ENCODE measurements at places on chromosomes 16 and 17. TPM values are rescaled to one million over a fixed set of nuclear protein-coding genes. Genes with fewer than 3 reads are reported as not detected.

GRCh38 chr17:73614256-73614655 is 30.0 kb downstream of the SDK2 start:
- H3K36me3 ChIP-seq, result no peaks in the 10 kb centered on the region
- H3K4me3 ChIP-seq, result no peak overlapping the region
- no peak overlapping the region for H3K27ac ChIP-seq
- H3K27me3 ChIP-seq, result peaks cover 1% of the 10 kb centered on the region

Gene CLDN7
- total RNA-seq, result 0.15 TPM

GRCh38 chr16:20676268-20676825 is 21.1 kb downstream of the ACSM1 start:
- no peak for DNase-seq
- H3K36me3 ChIP-seq, result no peaks in the 10 kb centered on the region
- H3K4me3 ChIP-seq, result no peak overlapping the region
- H3K4me1 ChIP-seq, result peaks cover 18% of the 10 kb centered on the region

DNA sequence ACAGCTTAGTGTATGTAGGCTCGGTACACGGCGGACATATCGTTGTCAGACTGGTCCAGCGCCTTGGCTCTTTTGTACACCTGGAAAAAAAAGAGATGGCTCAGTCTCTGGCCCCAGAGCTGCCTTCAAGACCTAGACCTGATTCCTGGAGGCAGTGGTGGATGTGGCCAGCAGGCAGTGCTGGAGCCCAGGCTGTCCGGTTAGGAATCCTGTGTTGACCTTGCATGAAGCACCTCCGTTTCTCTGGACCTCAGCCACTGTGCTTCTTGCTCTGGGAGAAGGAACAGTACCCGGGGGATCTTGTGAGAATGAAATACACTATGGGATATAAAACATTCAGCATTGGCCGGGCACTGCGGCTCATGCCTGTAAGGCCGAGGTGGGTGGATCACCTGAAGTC is 2.8 kb upstream of the ROGDI start:
- H3K4me1 ChIP-seq, result peaks cover 23% of the 10 kb centered on the region
- H3K27me3 ChIP-seq, result no peaks in the 10 kb centered on the region
- DNase-seq, result no peak
- peaks cover 27% of the 10 kb centered on the region for H3K36me3 ChIP-seq
- H3K4me3 ChIP-seq, result no peak overlapping the region
- H3K27ac ChIP-seq, result no peak overlapping the region

Gene OVCA2
- total RNA-seq, result 45.4 TPM

Gene ASGR1
- total RNA-seq, result 0.73 TPM

DNA sequence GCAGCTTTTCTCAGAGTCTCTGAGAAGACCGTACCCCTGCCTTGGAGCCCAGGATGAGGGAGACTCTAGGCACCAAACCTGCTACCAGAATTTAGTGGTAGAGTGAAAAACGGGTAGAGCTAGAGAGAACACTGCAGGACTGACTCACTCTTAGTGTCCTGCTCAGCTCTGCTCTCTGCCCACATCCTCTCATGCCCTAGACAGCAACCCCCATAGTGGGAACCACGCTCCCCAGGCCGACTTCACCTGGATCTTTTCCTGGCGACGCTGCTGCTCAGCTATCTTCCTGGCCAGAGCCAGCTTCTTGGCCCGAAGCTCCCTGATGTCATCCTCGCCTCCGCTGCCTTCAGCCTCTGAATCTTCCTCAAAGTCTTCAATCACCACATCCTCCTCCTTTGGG is 26.7 kb downstream of the HIC1 start:
- DNase-seq, result no peak
- no peak overlapping the region for H3K27ac ChIP-seq
- no peaks in the 10 kb centered on the region for H3K27me3 ChIP-seq
- H3K4me1 ChIP-seq, result peaks cover 56% of the 10 kb centered on the region

Gene NOS2
- not detected for total RNA-seq

DNA sequence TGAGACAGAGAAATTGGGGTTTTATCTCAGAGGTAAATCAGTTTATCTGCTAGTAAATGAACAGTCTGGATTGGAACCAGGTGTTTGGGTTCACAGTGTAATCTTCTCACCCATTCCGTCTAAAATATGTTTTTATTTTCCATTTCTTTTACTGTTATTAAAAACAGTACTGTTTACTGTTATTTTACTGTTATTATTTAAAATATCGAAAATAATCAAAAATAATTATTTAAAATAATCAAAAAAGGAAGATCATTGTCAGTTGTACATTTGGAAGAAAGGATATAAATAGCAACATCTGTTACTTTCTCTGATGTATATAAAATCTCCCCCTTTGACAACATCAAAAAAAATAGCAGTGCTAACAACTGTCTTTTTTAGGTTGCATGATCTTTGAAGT is 11.5 kb downstream of the NUP93 start:
- peaks cover 9% of the 10 kb centered on the region for H3K4me1 ChIP-seq
- H3K27me3 ChIP-seq, result no peaks in the 10 kb centered on the region
- no peak for DNase-seq

DNA sequence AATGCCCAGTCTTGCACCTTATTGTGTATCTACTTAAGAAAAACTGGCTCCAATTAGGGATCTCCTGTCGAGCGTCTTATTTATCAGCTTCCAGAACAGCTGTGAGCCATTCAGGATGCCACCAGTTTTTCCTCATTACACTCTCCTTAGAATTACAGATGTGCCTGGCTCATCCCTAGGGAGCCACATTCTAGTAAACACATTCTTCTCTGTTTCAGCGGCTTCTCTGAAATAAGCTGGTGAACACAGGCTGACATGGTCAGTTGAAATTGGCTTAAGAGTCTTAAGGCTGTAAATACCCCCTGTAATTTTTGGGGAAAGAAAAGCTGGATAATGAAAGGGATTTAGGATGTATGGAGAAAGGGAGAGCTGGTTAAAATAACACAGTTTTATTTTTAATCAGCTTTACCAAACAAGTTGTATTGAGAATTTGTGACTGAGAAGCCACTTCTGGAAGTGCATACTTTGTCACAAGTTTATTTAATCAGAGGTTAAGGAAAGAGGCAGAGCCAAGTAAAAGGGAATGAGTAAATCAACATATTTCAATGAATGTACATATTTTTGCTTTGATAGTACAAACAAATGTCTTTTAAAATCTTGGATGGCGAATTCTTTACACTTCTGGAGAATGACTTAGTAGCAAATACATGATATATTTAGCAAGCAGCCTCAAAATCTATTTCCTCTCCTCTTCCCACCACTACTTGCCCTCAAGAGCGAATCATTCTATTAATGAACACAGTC is 562.0 kb upstream of the GOT2 start:
- DNase-seq, result no peak
- H3K4me1 ChIP-seq, result no peaks in the 10 kb centered on the region
- no peak overlapping the region for H3K4me3 ChIP-seq
- no peaks in the 10 kb centered on the region for H3K36me3 ChIP-seq
- H3K27ac ChIP-seq, result no peak overlapping the region

GRCh38 chr16:9139965-9140364 is 48.5 kb downstream of the HAPSTR1 start:
- no peak overlapping the region for H3K4me3 ChIP-seq
- H3K27ac ChIP-seq, result no peak overlapping the region
- peaks cover 19% of the 10 kb centered on the region for H3K4me1 ChIP-seq
- peaks cover 11% of the 10 kb centered on the region for H3K27me3 ChIP-seq
- DNase-seq, result no peak
- no peaks in the 10 kb centered on the region for H3K36me3 ChIP-seq

Gene PARN
- total RNA-seq, result 43.0 TPM

DNA sequence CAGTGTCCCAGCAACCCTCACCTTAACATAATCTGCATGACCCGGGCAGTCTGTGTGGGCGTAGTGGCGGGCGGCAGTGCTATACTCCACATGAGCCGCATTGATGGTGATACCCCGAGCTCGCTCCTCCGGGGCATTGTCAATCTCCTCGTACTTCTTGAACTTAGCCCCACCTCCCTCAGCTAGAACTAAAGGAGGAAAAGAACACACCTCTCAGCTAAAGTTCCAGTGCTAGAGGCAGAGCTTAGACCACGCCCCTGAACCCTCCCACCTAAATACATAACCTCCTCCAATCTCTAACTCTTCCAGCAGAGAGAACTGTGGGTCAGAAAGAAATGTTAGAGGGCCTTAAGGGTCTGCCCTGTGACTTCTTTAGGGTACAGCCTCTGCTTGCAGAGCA is 855 bp downstream of the TUFM start:
- DNase-seq, result peak; percentile 44
- no peaks in the 10 kb centered on the region for H3K27me3 ChIP-seq
- H3K4me3 ChIP-seq, result peak overlapping the region; percentile 94
- H3K4me1 ChIP-seq, result peaks cover 32% of the 10 kb centered on the region
- H3K36me3 ChIP-seq, result peaks cover 39% of the 10 kb centered on the region
- H3K27ac ChIP-seq, result peak overlapping the region; percentile 91

GRCh38 chr16:27275394-27275793 is 6.8 kb upstream of the NSMCE1 start:
- DNase-seq, result no peak
- peaks cover 47% of the 10 kb centered on the region for H3K4me1 ChIP-seq
- H3K27ac ChIP-seq, result peak overlapping the region; percentile 56
- H3K27me3 ChIP-seq, result peaks cover 15% of the 10 kb centered on the region
- no peak overlapping the region for H3K4me3 ChIP-seq

DNA sequence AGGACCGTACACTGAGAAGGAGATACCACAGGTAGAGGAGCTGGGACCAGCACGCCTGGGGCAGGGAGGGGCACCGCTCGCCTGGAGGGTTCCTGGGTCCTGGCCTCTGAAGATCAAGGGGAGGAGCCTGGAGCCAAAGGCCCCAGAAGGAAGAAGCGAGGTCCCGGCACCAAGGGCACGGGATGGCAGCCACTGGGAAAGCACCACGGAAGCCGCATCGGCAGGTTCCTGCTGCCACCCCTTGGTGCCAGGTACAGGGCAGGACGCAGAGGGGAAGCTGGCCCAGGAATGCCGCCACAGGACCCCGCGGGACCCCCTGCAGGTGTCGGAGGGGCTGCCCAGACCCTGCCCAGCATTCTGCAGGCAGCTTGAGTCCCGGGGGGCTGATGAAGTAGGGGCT is 42.5 kb upstream of the CBFA2T3 start:
- DNase-seq, result no peak
- peaks cover 3% of the 10 kb centered on the region for H3K27me3 ChIP-seq
- no peak overlapping the region for H3K4me3 ChIP-seq

GRCh38 chr17:64256913-64257807 is 5.9 kb downstream of the TEX2 start:
- no peak overlapping the region for H3K27ac ChIP-seq
- no peak overlapping the region for H3K4me3 ChIP-seq
- H3K27me3 ChIP-seq, result no peaks in the 10 kb centered on the region
- no peaks in the 10 kb centered on the region for H3K36me3 ChIP-seq
- peaks cover 15% of the 10 kb centered on the region for H3K4me1 ChIP-seq
- no peak for DNase-seq

GRCh38 chr16:86215233-86215978 is 294.9 kb upstream of the FOXF1 start:
- H3K27me3 ChIP-seq, result no peaks in the 10 kb centered on the region
- H3K4me3 ChIP-seq, result no peak overlapping the region
- no peaks in the 10 kb centered on the region for H3K36me3 ChIP-seq

Gene PNMT
- total RNA-seq, result not detected

GRCh38 chr17:67082107-67082506 is 37.8 kb downstream of the CACNG1 start:
- H3K4me1 ChIP-seq, result peaks cover 19% of the 10 kb centered on the region
- no peak for DNase-seq

DNA sequence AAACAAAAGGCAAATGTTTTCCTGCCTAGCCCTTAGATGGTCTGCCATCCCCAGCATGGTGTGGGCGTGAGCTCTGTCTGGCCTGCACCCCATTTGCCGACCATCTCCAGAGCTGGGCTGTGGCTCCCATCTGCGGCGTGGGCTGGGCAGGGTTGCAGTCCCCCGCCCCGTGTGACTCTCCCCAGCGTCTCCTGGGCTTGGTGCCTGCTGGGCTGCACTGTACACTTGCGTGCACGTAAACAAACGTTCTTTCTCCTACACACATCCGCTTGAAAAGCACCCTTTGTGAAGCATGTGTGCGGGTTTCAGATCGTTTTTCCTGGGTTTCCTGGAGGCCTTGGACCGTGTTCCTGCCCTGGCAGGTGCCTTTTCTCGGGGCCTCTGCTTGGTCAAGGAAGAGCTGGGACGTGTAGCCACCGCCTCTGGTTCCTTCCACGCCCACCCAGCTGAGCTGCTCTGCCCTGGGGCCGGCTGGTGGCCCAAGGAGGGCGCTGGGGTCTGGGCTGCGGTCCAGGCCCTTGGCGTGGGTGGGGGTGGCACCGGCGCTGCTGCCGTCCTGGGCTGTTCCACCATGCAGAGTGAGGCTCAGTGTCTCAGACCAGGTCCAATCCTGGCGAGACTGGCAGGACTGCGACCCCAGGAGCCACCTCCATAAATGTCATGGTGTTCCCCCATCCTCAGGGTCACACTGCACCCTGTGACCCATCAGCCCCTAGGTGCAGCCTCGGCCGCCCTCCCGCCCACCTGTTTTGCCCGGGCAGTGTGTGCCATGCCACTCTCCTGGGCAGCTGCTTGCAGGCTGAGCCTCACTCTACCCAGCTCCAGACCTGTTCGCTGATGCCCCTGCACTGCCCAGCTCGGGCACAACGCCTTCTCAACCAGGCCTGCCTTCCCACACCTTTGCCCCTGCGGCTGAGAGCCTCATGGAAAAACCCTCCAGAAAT is 9.9 kb upstream of the BAIAP3 start:
- no peak for DNase-seq
- H3K27me3 ChIP-seq, result no peaks in the 10 kb centered on the region
- no peak overlapping the region for H3K4me3 ChIP-seq
- H3K4me1 ChIP-seq, result no peaks in the 10 kb centered on the region
- H3K27ac ChIP-seq, result no peak overlapping the region

Gene NOXO1
- 0.23 TPM for total RNA-seq

DNA sequence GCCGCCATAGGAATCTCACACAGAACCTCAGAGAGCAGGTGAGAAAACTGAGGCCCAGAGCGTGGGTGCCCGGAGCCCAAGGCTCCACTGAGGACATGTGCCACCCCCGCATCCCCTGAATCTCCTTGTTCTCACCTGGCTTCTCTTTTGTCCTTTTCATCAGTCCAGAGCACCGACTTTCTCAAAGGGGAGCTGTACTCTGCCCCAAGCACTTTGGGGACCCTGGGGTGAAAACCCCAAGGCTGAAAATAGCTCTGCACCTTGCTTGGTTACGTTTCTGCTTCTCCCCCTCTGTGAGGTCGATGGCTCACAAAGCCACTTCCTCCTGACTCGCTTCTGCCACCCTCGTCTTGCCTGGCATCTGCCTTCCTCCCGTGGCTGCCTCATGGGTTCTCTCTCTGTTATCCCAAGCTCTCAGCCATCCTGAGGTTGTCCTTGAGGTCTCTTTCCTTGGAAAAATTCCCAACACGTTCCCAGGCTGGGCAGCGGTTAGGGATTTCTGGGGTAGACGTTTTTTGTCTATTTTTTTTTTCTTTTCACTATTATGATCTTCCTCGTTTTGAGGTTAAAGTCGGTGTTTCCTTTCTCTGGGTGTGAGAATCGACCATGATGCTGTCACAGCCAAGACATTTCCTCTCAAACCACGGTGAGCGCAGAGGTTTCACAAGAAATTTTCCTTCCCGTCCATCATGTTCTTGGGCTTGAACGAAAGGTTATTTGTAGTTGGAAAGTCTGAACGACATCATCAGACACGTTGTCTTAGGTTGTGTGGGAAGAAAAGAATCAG is 37.2 kb downstream of the IRF8 start:
- H3K27me3 ChIP-seq, result peaks cover 37% of the 10 kb centered on the region
- peaks cover 35% of the 10 kb centered on the region for H3K4me1 ChIP-seq
- peak; percentile 79 for DNase-seq
